ENCODE measurements at places on chromosomes 1 and 21.

- DNase-seq = no peak
Observed at GRCh38 chr1:175787881-175788280, 44.5 kb upstream of the TNR start.

- DNase-seq = no peak
Observed at GRCh38 chr1:185911978-185912377, 177.8 kb downstream of the HMCN1 start.

DNA sequence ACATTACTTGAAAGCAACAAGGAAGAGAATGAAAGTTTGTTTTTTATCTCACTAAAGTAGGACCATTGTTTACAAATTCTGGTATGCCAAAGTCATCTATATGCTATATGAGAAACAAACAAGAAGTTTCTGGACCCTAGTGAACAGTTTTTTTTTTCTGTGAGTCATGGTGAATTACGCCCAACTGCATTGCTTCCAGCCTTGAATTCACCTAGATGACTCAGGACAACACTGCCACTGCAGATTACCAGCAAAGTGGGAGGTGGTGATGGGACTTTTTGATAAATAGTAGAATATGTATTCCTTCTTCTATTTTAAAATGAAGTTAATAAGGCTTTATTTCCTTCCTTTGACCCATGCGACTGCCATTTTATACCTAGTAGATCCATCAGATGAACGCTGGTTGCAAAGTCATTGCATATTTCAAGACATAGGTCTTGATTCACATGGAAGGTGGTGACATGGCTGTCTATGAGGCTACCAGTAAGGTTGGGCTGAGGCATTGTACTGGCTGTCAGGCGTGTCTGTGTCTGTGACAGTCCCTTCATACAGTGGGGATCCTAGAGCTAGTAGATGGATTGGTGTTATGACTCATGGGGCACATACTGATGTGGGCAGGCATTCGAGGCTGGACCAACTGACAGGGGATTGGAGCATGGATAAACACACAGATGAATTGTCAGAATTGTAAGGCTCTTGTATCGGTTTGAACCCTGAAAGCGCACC is 49.1 kb upstream of the APOBEC4 start:
- DNase-seq = no peak

GRCh38 chr1:3627515-3628253 is 2.9 kb downstream of the TPRG1L start:
- no peak for DNase-seq

DNA sequence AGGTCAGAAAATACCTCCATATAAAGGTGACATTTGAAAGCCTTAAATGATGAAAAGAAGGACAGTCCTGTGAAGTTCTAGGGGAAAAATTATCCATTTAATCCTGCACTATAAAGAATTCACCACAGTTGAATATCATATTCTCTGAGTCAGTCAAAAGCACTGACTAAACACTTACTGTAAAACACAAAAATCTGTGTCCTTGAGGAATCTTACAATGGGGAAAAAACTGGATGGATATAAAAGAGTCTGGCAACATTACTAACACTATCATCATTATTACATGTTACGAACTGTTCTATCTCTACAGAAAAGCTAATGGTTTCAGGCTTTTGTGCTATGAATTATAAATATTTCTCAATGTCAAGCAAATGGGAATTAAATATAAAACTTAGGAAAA is 42.4 kb upstream of the HP1BP3 start:
- no peak for DNase-seq

- peak; percentile 95 for DNase-seq
Observed at GRCh38 chr1:181142096-181142958, 53.8 kb downstream of the IER5 start.

DNA sequence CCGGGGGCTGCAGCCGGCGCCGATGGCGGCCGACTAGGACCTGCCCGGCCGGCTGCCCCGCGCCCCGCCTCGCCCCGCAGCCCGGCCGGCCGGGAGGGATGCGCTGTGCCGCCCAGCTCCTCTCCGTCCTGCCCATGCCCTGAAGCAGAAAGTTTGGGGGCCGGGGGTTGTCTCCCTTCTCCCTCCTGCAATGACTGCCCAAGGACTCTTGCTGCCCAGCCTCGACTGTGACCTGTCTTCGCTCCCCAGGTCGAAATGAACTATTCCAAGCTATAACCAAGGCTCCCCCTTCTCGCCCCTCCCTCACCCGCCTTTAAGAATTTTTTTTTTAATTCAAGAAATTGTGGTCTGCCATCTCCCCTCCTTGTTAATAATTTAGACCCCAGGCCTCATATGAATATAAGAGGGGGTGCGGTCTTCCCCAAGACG is 361 bp downstream of the TMCC2 start:
- no peak for DNase-seq

- no peak for DNase-seq
Observed at GRCh38 chr1:3337798-3338724, 116.4 kb upstream of the ARHGEF16 start.

DNA sequence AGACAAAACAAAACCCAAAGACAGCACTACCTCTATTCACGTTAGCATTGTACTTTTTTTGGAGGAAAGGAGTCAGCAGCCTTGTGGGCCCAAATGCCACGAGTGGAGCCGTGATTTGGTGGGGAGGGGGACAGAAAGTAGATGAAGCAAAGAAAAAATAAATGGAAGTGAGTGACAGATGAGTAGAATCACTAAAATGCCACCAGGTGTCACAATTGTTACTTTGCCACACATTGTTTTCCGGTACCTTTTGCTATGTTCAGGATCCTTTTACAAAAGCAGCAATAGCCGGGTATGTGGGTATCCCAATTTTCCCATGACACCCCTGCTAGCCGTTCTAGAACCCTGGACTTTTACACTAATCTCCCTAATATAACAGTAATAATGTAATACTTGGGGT is 85.0 kb upstream of the AK4 start:
- no peak for DNase-seq

DNA sequence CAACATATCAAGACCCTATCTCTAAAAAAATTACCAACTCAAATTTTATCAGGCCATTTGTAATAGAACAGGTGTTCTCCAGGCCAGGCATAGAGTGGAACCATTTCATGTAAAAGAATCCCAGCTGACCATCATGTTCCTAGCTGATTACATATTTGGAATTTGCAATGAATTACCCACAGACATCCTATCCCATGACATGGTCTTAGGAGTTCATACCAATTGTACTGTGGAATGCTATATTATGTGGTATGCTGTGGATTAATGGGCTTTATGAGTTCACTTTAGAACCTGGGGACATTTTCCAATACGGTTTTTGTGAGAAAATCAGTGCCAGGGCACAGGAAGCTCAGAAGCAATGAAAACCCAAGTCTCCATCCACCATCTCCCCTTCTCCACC is 110.3 kb downstream of the ZNF281 start:
- DNase-seq = no peak

DNA sequence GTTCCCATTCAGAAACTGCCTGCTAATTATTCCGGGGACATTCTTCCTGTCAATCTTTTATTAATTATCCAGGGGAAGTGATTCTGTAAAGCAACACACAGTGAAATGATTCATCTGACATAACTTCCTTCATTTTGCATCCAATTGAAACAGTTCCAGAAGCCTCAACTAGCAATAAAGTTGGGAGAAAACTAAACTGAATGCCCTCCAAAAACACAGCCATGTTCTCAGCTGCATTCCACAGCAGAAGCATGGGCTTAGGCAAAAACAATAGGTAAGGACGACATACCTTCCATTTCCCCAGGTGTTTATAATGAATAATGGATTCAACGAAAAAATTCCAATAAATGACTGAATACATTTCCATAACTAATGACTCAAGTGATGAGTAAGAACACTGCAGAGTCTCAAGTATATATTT is 36.9 kb upstream of the TARBP1 start:
- DNase-seq = peak; percentile 51

GRCh38 chr1:87404296-87404695 is 75.6 kb downstream of the LMO4 start:
- no peak for DNase-seq

DNA sequence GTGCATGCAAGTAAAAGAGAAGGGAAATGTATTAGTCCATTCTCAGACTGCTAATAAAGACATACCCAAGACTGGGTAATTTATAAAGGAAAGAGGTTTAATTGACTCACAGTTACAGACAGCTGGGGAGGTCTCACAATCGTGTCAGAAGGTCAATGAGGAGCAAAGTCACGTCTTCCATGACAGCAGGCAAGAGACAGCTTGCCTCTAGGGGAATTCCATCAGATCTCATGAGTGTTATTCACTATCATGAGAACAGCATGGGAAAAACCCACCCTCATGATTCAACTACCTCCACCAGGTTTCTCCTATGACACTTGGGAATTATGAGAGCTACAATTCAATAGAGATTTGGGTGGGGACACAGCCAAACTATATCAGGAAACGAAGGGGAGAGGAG is 8.1 kb downstream of the KRTAP21-3 start:
- no peak for DNase-seq

DNA sequence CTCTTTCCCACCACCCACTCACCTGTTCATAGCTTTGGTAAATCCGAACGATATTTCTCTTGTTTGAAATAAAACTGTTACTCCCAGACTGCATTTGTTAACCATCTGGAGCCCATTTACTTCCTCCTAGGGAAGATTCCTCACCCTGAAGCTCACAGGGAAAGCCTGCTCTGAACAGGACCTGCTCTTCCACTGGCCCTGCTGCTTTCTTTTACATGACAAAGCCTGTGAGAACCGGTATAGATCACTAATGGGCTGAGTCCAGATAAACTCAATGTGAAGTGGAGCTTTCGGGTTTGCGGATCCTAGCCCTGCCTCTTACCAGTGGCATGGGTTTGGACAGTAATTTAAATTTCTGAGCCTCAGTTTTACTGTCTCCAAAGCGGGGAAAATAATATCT is 45.2 kb downstream of the FAM163A start:
- no peak for DNase-seq

DNA sequence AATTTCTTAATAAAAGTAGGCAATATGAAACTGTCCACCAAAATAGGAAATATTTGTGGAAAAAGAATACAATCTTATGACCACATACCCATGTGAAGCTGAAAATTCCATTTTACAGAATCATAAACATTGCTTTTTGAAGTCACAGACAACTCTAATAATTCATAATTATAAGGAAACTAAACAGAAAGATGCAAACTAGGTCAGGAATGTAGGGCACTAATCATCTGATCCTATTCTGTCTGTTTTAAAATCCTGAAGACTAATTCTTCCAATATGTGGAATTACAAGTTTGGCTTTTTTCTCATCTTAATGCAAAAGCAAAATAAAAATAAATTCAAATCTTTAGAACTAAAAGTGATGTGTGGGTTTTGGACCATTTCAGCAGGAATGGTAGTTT is 528.6 kb downstream of the LTN1 start:
- DNase-seq = no peak

DNA sequence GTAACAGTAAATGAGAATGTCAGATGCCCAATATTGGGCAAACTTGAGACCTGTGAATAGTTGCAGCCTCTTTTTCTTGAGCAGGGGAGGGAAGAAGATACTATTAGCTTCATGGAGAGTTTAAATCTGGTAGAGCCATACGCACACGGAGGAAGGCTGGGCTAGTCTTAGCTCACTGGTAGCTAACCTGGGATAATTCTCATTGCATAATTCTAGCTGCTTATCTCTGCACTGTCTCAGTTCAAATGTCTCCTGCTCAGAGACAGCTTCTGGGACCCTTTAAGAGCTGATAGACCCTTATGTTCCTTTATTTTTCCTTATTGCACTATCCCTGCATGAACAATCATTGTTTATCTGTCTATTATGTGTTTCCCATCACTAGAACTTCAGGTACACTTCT is 8.4 kb downstream of the C1orf87 start:
- no peak for DNase-seq

DNA sequence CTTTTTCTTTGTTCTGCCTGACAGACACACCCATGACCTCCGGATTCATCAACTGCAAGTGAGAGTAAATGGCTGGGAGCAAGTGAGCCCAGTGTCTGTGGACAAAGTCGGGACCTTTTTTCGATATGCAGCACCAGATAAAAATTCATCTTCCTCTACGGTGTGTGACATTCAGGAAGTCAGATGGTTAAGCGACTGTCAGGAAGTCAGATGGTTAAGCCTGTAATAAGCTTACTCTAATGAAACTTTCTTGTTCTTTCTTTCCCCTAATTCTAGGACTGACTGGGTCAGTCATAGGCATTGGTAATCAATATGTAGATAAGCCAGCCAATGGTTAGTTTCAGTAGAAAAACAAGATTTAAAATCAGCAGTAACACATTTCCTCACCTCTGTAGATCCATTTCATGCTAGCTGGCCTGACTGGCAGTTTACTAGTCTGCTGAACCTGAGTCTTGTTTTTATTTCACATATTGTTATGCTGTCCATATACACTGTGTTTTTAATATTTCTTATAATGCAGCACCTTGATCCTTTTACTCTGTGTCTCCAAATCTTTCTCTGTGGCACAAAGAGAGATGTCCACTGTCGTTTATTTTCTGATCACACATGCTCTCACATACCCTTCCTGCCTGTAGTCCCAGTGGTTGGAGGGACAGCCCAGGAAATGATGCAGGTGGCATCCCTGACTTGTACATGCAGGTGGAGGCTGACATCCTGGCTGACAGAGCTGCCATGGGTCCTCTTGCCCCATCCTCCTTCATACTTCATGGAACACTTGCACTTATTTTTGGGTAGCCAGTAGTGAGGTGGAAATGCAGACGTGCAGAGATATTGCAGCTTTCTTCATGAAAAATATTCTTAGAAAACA is 115.8 kb downstream of the VPS13D start:
- peak; percentile 30 for DNase-seq

DNA sequence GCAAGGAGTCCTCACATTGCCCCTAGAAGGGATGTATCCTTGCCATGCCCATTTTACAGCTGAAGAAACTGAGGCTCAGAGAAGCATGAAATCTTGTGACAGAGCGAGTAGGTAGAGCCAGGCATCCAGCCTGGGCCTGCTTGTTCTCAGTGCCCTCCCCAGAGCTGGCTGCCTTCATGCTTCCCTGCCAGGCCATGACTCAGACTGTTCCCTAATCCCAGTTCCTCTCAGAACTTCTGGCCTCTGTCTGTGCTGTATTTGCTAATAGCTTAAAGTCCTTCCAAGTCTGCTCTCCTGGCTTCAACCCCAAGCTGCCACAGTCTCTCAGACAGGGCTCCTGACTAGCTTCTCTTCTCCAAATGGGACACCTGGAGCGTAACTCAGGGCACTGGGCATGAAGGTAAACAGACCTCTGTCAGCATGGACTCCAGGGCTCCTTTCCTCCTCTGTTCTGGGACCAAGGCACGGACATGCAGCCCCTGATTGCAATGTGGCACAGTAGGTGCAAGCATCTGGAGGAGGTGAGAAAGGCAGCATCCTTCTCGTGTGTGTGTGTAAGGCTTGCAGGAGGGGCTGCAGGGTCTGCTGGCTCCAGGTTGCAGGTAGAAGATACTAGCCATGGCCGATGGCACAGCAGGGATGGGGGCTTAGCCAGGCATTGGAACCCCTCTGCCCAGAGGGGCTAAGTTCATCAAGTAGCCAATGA is 122.7 kb downstream of the HMGB4 start:
- no peak for DNase-seq

GRCh38 chr1:215131291-215131690 is 48.8 kb downstream of the KCNK2 start:
- DNase-seq = no peak
